ENCODE measurements at places on chromosomes 2 and 18. TPM values are rescaled to one million over a fixed set of nuclear protein-coding genes. Genes with fewer than 3 reads are reported as not detected.

The HOXD13 gene
- total RNA-seq = not detected

- DNase-seq = peak; percentile 70
These were observed 14.6 kb upstream of the NFATC1 start for GRCh38 chr18:79380816-79381806.

- no peak for DNase-seq
These were observed 235.1 kb downstream of the NCKAP5 start for GRCh38 chr2:133333181-133333580.

The ASPRV1 gene
- 0.95 TPM for total RNA-seq

GRCh38 chr2:175523001-175523400, 341.5 kb upstream of the ATP5MC3 start:
- DNase-seq = no peak

The SSB gene
- total RNA-seq = 55.3 TPM
